AG04449 (cell line): ENCODE measurements at places on chromosomes 7 and 10.
A peak's percentile ranks its signal among the peaks of the same experiment; 100 is the strongest.

DNA sequence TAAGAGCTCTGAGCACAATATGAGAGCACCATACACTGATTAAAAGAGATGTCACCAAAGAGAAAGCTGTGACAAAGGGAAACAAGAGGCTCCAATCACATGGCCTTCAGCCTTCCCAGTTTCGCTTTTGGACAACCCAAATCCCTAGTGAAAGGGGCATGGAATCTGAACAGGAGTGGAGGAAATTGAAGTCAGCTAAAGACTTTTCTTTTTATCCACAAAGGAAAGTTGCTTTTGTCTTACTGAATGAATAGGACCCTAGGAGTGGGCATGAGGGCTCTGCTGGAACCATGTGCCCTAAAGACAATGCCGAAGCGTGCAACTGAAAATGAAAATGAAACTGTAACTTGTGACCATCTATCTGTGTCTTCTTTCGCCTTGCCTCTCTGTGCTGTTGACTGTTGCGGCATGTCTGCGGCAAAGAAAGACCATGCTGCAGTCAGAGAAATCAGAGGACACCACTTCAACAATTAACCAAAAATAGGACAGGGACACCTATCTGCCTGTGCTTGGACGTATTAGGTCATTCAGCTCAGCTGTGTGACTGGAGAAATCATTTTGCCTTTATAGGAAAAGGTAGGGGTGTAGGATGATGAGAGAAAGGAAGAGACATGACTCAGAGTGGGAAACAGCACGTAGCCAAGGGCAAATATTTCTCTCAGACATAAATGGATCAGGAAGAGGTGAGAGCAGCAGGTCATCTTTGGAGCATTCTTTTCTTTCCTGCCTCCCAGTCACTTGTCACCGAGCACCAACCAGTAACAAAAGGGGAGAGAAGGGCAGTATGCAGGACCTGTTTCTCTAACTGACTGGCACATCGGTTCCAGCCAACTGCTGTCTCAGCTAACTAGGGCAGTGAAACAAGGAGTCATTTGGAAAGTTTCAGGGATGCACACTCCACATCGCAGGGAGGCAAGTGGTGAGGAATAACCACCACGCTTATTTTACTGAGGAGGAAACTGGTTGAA lies 12.3 kb downstream of the CAV2 start:
- no peak for DNase-seq

- DNase-seq = no peak
These were observed 2.1 kb downstream of the MRPL32 start for GRCh38 chr7:42934291-42934690.

GRCh38 chr10:49005270-49005669 lies 65.6 kb upstream of the LRRC18 start:
- DNase-seq = no peak

DNA sequence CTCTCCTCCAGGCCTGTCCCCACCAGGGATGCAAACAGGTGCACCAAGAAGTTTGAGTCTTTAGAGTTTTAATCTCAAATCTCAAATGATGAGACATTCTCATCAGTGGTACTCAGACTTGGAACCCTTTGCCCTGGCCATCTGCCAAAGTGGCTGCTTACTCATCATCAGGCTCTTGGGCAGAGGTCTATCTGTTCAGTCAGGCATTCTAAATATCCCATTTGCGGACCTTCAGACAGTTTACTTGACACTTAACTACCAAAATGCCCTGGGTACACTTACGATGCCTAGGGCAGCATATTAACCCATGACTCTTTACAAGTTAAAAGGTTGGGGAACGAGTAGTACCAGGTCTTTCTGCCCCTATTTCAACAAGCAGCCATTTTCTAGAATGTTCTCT lies 61.2 kb upstream of the YAE1 start:
- peak; percentile 7 for DNase-seq

DNA sequence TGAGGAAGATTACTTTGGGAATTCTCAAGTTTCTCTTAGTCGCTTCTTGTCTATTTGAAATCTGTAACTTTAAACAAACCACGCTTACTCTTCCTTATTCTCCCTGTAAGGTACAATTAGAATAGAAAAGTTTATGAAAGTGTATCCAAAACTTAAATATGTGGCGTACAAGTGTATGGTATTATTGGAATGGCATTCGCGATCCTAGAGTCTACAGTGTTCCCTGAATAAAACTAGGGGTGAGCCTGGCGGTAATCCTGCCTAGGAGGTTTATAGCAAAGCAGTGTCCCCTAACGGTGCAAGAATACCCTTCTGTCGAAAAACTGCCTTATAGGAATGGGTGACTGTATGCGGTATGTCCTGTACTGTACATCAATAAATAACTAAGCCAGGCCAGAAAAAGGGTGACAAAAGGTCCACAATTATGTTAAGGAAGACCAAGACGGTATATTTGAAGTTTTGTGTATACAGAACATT lies 1.2 kb downstream of the TASOR2 start:
- no peak for DNase-seq

- DNase-seq = no peak
These were observed 833 bp upstream of the PNLIPRP1 start for GRCh38 chr10:116589926-116590325.
